Nucleus accumbens (tissue), 56 donors: ENCODE measurements at places on chromosomes 12 and 14.

- DNase-seq = no peak
These were observed 184.2 kb downstream of the KLHL28 start for GRCh38 chr14:44777584-44777983.

DNA sequence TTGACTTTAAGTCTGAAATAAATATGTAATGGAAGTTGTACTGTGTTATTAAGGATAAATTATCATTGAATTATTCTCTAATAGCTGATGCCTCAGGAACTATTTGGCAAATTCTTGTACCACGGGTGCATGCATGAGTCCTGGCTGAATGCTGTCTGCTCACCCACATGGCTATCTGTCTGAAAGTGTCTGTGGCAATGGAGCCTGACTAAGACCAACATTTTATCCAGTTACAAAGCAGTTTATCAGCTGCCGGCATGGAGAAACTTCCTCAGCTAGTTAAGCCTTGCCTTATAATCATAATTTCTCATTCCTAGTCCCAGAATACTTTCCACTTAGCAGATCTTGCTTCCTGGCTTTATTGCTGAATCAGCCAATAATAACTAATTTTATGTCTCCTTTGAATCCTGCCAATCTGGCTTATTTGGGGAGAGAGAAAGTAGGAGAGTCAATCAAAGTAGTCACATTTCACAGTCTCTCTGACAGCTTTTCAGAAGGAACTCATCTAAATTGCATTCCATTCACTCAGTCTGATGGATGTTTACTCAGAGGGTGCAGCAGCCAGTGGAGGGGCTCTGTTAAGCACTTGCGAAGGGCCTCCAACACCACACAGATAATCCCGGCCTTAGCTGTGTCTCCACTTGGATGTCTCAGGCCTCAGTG lies 280.6 kb upstream of the CLEC14A start:
- no peak for DNase-seq

DNA sequence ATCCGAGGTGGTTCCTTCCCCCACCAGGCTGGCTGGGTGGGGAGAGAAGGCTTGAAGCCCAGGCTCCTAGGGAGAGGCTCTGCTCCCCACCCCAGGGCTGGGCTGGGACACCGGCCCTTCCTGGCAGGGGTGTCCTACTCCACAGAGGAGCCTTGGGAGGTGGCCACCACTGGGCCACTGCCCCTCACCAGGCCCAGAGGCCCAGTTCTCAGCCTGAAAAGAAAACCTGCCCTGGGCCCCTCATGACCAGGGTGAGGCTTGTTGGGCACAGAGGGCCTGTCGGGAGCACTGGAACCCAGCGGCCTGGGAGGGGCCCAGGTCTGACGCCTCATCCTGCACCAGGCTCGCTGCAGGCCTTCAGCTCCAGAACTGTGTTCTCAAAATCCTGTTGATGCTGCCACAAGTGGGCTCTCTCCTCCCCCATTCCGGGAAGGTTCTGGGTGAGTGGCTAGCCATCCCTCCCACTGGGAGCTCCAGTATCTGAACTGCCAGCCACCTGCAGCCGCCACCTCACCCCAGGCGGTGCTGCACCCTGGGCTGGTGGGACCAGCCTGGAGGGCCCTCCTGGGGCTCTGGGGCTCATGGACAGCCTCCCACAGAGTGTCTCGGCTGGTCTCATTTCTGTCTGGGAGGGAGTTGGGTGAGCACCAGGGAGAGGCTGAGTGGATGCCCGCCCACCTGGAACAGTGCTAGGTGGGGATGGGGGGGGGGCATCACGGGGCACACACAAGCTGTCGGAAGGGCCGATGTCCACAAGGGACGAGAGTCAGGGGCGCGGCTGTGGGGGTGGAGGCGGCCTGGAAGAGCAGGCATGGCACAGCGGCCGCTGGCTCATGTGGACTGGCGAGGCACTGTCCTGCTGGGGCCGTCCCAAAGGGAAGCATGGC lies 11.8 kb downstream of the BAG5 start:
- DNase-seq = no peak

DNA sequence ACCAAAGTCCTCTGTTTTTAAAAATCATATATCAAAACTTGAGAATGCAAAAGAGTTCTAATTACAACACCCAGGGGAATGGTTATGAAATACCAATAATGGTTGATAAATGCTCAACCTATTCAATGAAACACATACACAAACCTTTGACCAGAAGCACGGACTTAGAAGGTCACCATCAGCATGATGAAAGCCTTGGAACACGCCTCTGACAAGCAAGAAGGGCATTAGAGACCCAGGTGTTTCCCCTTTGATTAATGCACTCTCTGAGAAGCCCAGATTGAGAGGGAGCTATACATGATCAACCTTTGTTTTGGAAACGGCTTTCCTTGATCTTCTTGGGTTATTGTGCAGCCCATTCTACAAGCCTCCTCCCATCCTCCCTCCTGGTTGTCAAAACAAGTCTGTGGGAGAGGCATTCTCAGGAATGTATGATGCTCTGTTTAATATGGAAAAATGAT lies 69.0 kb downstream of the ZFP36L1 start:
- DNase-seq = no peak

DNA sequence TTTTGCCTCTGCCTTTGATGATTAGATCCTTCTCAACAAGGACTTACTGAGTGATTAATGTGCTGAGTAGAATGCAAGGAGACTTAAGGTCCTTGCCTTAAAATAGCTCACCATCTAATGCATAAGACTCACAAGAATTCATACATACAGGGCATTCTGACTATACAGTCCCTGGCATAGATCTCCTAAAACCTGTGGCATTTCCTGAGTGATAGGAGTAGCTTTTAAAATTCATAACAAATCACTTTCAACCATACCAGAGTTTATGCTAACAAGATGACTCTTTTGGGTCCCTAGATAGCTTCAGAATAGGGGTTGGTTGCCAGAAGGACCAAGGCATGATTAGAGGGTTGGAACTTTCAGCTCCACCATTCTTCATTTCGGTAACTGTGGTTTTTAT lies 48.8 kb downstream of the STXBP6 start:
- no peak for DNase-seq

GRCh38 chr12:117093918-117094630 lies 5.1 kb downstream of the TESC start:
- DNase-seq = no peak

DNA sequence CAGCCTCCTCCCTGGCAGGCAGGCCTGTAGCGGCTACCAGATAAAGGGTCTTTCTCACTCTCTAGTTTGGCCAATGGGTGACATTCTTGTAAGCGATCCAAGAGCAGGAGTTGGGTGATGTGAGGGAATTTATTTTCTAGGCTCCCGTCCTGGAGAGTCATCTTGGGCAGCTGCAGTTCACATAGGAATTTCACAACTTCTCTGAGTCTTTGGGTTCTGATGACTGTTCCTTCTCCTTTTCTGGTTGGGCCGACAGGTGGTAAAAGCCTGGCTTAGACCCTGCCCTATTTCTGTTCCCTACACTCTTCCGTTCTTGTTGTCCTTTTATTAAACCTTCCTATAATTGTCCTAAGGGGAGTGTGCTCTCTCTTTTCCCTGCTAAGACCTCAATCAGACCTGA lies 42.6 kb upstream of the POC1B start:
- no peak for DNase-seq

DNA sequence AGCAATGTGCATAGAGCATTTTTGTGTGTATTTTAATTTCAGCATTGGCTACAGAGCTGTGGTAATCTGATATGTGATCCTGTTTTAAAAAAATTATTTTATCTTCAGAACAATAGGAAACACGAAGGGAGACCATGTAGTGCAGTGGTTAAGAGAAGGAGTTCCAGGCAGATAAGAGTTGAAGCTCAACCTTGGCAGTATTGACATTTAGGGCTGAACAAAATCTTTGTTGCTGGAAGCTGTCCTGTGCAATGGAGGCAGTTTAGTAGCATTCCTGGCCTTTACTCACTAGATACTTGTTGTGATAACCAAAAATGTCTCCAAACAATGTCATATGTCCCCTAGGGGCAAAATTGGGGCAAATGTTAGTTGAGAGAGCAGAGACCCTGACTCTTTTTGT lies 59.2 kb downstream of the CHST11 start:
- no peak for DNase-seq

- DNase-seq = peak; percentile 30
These were observed 8.1 kb upstream of the PPP1R1A start for GRCh38 chr12:54596526-54596946.

GRCh38 chr14:104794099-104794498 lies 1.4 kb downstream of the AKT1 start:
- no peak for DNase-seq

DNA sequence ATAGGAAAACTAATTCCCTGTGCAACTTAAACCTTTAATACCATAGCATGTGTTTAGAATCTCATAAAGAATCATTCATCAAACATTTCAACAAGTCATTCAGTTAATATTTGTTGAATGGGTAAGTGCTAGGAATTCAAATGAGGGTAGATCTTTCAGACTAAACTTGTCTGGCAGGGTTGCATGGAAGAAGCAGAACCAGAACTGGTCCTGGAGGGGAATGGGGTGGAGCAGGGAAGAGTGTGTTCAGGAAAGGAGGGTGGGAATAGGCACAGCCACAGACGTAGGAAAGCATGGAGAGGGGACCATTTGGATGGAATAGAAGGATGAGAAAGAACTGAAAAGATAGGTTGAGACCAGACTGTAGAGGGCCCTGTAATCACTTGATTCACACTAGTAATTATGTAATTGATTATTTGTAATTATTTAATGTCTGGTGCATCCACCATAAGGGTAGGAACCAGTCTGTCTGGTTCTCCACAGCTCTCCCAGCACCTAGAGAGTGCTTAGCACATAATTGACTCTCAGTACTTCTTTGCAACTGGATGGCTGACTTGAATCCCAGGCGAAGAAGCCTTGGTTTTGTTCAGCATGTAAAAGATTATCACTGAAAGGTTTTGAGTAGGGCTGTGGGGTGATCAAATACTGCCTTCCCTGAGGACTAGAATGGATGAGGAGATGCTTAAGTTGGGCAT lies 3.0 kb upstream of the MAP3K9 start:
- DNase-seq = no peak

DNA sequence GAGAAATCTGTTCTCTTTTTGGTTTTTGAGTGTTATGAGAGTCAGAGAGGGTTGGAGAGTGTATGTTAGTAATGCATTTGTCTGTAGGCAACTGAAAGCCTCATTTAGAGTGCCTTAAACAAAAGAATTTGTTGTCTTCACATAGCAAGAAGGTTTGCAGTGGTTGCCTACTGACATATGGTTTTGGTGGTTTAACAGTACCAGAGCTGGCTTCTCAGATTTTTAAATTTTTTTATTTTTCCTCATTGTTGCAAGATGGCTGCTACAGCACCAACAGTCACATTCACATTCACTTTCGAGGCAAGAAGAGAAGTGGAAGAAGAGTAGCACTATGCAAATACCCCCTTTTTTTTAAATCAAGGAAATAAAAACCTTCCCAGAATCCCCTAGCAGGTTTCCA lies 106.5 kb downstream of the ADCK1 start:
- DNase-seq = no peak

- DNase-seq = no peak
These were observed 24.7 kb downstream of the RNF34 start for GRCh38 chr12:121424624-121424975.

DNA sequence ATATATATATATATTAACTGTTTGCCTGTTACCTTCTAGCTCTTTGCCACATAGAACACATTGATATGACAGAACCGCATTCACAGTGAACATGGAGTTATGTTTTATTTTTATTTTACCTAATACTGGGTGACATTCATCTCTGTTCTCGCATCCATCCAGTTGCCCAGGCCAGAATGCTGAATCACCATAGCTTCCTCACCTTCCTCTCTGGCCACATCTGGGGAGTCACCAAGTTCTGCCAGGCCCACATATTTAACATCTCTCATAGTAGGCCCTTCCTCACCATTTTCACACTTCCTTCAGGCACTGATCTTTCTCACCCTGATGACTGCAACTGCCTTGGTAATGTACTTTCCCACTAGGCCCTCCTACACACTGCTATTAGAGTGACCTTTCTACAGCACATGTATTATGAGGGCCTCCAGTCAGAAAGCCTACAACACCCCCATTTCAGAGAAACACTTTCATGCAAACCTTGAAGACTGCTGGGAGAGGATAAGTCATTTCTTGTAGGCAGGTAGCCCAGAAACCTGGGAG lies 106.8 kb downstream of the LGR5 start:
- DNase-seq = no peak

- DNase-seq = no peak
These were observed 28.3 kb upstream of the PPP2R5C start for GRCh38 chr14:101733211-101733610.

- no peak for DNase-seq
These were observed 58.2 kb upstream of the STRN3 start for GRCh38 chr14:31084385-31084784.

DNA sequence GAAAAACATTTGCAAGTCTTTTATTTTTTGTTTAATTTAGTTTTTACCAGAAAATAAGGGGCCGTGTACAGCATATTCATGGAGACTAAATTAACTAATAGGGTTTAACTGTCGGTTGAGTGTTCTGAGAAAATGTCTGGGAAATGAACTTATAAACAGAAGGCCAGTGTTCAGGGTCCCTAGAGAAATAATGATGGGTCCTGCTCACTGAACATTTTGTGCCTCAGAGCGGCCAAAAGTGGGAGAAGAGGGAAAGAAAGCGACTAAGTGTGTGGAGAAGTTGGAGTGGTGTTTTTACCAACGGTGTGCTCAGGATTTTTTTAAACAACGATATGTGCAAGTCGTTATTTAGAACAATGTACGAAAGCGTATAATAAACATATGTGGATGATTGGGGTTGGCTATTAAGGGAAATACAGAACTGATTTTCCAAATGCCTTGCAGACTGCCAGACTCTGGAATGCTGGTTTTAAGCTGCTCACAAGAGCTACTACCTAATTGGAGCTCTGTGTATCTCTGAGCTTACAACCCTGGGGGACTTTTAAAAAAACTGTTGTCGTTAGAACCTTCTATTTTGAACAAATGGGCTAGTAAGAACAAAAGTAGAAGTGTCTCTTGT lies 166.7 kb downstream of the SLC38A4 start:
- DNase-seq = no peak

- DNase-seq = no peak
These were observed 125.0 kb upstream of the ATP2B1 start for GRCh38 chr12:89833337-89834252.

DNA sequence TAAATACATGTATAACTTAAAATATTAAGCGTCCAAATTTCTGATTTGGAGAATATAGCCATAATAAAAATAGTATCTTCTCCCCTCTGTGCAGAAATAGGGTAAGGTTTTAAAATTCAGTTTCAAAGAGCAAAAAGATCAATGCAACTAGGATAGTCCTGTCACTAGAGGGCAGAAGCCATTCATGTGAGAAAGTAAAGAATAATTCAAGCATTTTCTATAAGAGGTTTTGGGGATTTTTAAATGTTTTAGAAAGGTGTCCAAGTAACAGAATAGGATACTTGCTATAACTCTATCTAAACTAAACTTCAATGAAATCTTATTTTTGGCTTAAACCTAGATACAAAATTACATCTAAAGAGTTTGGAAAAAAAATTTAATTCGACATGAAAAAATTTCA lies 50.3 kb downstream of the ADAMTS20 start:
- DNase-seq = no peak

GRCh38 chr14:81402123-81402495 lies 2.0 kb upstream of the STON2 start:
- DNase-seq = no peak

GRCh38 chr12:63826006-63826585 lies 18.4 kb upstream of the SRGAP1 start:
- DNase-seq = no peak

- DNase-seq = no peak
These were observed 267 bp downstream of the CFAP251 start for GRCh38 chr12:121918679-121919038.
